ENCODE measurements at places on chromosomes 11 and 22. TPM values are rescaled to one million over a fixed set of nuclear protein-coding genes. Genes with fewer than 3 reads are reported as not detected.

The SEC14L2 gene
- total RNA-seq, result 0.69 TPM

DNA sequence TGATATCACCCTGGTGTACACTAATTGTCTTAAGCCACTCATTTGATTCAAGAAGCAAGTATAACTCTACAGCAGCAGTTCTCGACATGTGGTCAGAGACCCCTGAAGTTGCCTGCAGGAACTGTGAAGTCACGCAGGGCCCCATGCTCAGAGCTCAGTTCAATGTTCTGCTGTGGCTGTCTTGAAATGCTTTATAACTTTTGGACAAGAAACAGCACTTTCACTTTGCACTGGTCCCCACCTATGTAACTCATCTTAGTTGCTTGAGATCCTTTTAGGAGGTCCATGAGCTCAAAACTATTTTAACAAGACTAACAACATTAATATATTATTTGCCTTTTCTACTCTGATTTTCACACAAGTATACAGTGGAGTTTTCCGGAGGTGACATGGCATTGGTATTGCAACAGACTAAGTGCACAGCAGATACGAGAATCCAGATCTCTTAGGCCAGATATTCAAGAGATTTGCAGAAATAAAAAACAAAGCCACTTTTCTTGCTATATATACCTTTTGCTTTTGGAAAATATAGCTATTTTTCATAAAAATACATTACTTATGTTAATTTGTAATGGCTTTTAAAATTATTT, 64.8 kb downstream of the PRR5L start:
- no peak for DNase-seq

- DNase-seq, result no peak
These were observed 612 bp upstream of the BIRC2 start for GRCh38 chr11:102346456-102346747.

DNA sequence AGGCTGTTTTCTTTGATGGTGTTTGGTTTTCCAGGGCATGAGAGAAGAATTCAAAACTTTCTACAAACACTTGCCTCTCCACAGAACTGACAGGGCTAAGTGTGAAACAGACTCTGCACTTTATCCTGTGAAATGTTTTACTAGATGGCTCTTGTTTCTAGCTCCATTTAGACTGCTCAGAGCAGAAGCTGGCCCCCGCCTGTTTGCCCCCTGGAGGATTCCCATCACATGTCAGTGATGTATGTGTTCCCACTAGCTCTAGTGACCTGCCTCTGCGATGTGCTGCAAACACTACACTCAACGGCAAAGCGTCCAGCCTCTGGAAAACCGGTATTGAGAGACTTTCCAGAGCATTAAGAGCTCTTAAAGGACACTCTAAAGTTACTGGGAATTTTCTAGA, 41.4 kb upstream of the PCF11 start:
- peak; percentile 21 for DNase-seq

The APOA4 gene
- not detected for total RNA-seq

GRCh38 chr11:75667831-75668450, 897 bp downstream of the MAP6 start:
- peak; percentile 57 for DNase-seq

- no peak for DNase-seq
These were observed 435.9 kb upstream of the FAT3 start for GRCh38 chr11:91788764-91789163.

DNA sequence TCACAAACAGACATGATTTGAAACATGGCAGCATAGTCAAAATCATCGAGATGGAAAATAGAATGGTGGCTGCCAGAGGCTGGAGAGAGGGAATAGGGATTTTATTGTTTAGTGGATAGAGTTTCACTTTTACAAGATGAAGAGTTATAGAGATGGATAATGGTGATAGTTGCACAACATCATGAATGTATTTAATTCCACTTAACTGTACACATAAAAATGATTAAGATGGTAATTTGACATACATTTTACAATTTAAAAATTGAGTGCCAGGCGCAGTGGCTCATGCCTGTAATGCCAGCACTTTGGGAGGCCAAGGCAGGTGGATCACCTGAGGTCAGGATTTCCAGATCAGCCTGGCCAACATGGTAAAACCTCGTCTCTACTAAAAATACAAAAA, 21.2 kb downstream of the TTC28 start:
- no peak for DNase-seq

GRCh38 chr11:120972621-120973020, 51.3 kb upstream of the TBCEL start:
- no peak for DNase-seq

The SCGB2A2 gene
- not detected for total RNA-seq

The OR5B21 gene
- not detected for total RNA-seq

DNA sequence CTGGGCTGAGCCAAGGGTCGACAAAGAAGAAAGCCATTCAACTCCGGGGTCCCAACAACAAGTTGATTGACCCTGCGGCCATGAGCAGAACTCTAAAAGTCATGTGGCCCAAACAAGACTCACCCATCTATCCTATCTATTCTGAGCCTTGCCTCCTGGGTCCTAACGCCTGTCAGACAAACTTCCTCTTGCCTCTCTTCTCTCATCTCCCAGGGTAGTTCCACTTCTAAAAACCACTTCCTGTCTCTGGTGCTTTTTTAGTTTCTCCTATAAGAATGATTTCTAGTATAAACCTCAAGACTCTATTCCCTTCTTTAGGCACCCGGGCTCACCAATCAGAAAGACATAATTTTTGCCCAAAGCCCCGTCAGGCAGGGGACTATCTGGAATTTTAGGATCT, 530.2 kb downstream of the DLG2 start:
- DNase-seq, result no peak

GRCh38 chr11:29984544-29984943, 32.3 kb downstream of the KCNA4 start:
- DNase-seq, result no peak

The OR8J3 gene
- not detected for total RNA-seq

Measured in heart left ventricle (tissue), 16 donors.